Stimulated activated CD8-positive, alpha-beta memory T cell treated with anti-CD3 and anti-CD28 coated beads, Interleukin-4, amount 100 ng/mL, for 1 hour (primary cell): ENCODE measurements at places on chromosomes 3 and 15.

DNA sequence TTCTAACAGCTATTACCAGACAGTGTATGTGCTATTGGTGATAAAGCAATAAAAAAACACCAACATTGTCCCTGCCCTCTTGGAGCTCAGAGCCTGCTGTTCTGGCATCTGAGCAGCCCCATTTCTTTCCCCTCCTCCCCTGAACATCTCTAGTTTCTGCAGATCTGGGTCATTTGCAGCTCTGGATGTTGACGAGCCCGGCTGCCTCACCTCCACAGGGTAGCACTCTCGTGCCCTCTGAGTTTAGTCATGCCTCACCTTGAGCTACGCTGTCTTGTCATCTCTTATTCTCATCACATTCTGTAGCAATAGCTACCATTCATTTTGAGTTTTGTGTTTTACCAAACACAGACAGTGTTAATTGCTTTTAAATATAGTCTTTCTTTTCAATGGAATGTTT, 30.0 kb upstream of the GPR171 start:
- DNase-seq: no peak

- DNase-seq: no peak
Observed at GRCh38 chr3:4722103-4722502, 229.0 kb downstream of the ITPR1 start.

DNA sequence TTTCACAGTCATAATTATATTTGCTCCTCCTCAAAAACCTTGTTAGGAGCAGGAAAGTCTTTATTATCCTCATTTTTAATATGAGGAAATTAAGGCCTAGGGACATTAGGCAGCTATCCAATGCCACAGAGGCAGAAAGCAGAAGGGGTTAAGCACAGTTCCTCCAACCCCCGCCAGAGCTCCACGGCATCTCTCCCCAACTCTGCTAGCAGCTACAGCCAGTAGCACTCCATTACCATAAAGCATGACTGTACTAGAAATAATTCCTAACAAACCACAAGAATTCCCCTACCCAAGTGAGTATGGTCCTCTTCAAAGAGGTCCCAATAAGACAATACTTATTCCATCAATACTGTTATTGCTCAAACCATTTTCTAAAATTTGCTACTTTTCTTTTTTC, 9.8 kb downstream of the HEG1 start:
- DNase-seq: no peak

DNA sequence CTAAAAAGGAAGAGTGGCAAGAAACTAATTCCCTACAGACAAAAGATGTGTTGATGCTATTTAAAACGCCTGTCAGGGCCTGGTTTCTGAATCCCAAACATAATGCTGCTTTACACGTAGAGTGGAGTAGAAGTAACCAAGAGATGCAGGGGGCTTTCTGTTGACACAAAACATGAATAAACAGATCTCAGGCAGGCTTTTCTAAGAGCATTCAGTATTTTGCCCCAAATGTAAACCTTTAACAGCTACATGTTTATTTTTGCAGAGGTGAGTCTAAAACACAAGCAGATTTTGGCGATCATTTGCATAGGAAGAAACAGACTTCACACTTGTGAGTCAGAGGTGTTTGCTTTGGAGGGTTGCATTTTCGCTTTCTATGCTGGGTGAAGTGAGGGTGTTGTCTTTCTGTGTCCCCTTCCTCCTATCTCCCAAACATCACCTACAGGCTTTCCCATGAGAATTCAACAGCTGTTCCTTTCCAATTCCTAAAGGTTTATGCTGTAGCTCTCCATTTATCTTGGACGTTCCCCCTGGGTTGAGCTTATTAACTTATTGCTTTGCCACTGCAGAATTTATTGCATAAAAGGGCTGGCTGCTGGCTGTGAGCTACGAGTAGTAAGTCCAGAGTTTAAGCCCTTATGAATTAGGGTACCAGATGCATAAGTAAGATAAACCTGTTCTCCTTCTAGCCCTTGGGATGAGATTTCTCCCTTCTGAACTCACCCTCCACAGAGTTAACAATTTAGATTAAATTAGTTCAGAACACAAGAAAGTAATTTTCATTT, 156.7 kb downstream of the DIPK2A start:
- no peak for DNase-seq

GRCh38 chr3:108488631-108489030, 21.8 kb downstream of the MYH15 start:
- DNase-seq: no peak

GRCh38 chr15:56806148-56806536, 72.8 kb upstream of the ZNF280D start:
- no peak for DNase-seq

- DNase-seq: no peak
Observed at GRCh38 chr3:126023390-126023789, 54.4 kb downstream of the ROPN1B start.

DNA sequence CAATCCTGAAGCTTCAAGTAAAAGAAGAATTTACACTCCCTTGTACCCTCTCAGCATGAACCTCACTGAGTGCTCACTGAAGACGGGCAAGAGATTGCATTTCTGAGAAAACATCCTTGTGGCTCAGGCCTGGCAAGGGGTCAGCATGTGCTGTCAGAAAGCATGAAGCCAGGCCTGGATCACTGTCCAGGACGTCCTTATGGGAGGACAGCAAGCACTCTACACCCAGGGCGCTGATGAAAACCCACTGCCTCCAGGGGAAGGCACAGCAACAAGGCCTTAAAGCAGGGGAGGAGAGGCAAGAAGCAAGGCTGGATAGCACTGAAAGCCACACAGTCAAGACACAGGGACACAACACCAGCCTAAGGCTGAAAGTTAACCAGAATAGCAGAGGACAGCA, 315.4 kb downstream of the OCA2 start:
- no peak for DNase-seq

GRCh38 chr3:132785292-132785691, 63.1 kb upstream of the NPHP3 start:
- DNase-seq: no peak

DNA sequence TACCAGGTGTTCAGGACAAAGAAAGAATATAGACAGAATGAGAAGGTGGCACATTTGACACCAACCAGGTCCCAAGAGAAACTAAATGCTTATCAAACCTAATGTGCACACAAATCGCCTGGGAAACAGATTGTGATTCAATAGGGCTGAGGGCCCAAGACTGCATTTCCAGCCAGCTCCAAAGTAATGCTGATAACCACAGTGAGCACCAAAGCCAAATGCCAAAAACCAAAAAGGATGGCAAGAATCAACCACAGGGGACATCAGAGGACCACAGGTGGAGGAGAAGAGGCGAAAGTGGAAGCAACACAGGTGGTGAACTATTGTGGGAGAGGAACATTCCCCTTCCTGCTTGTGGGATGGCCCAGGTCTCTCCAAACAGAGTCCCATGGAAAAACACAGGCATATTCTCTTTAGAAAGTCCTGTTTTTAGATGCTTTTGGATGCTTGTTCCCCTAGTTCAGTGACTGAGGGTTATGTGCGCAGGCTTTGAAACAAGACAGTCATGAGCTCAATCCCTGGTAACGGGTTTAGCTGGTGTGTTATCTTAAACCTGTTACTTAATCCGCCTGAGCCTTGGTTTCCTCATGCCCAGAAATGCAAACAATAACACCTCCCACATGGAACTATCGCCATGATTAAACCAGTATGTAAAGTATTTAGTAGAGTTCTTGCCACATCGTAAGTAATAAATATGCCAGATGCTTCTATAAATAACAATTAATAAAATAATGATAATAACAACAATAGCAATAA, 241.7 kb downstream of the ATP8B4 start:
- DNase-seq: no peak

DNA sequence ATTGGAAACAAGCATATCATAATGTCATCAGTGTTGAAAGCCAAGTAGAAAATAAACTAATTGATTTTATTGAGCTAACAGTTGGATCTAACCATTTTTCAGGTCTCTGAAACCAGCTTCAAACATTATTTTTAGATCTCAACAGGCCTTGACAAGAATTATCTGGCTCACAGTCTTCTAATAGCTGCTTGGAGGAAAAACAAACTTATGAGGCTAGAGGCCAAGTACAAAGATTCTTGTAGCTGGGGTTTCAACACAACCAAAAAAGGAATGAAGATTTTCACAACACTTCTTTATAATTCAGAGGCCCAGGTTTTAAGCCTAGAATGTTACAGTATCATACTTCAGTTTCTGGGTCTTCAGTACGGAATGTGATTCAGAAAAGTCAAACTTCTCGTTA, 3.7 kb downstream of the SETMAR start:
- no peak for DNase-seq

DNA sequence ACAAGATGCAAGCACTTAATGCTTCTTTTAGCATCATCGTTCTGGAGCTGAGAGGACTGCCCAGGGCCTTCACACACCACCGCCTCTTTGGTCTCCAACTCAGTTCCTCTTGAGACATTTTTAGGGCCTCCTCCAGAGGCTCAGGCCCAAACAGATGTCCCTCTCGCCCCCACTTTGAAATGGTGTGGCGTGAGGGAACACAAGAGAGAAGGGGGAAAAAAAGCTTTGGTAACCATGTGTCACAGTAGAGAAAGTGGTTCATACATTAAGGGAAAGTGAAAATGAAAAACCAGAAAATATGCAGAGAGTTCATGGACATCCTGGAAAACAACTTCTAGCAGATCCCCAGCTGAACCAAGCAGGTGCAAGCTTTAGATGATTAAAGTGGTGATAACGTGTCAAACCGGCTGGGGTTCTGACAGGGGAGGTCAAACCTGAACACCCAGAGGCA, 33.1 kb upstream of the FOXP1 start:
- no peak for DNase-seq

DNA sequence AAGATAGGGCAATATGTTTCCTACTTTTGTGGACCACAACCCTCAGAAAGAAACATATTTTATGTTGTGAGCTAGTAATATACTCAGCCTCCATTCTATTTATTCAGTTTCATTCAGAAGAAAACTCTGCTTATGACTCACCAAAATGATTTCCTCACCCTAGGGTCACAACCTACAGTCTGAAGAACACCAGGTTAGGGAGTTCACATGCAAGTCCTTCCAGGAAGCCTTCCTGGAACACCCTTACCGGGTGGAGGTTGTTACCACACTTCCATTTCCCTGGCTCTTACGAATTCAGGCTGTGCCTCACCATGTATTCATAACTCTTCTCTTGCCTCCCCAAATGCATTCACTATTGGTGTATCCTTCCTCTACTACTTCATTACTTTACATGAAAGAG, 228.0 kb upstream of the ADAMTS9 start:
- DNase-seq: no peak

DNA sequence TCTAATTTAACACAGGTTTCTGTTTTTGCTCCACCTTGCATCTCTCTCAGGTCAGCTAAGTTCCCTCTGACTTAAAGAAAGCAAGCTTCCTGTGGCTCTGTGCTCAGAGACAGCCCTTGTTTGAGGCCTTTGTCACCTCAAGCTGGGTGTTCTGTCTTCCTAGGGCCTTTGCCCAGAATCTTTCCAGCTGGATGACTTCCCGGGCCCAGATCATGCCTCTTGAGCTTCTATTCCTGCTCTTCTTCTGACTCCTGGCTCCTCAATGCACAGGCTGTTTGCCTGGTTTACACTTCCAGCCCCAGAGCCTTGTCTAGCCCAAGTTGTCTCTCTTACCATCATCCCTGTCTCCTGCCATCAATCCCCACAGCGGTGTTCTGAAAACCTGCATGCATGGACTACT, 300.6 kb downstream of the VPS13C start:
- no peak for DNase-seq

DNA sequence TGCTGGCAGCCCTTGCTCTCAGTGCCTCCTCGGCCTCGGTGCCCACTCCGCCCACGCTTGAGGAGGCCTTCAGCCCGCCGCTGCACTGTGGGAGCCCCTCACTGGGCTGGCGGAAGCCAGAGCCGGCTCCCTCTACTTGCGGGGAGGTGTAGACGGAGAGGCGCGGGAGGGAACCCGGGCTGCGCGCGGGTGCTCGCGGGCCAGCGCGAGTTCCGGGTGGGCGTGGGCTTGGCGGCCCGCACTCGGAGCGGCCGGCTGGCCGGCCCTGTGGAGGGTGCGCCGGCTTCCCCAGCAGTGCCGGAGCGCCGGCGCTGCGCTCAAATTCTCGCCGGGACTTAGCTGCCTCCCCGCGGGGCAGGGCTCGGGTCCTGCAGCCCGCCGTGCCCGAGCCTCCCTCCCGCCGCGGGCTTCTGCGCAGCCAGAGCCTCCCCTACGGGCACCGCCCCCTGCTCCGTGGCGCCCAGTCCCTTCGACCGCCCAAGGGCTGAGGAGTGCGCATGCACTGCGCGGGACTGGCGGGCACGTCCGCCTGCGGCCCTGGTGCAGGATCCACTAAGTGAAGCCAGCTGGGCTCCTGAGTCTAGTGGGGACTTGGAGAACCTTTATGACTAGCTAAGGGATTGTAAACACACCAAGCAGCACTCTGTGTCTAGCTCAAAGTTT, 231.5 kb downstream of the EFHB start:
- DNase-seq: no peak

- DNase-seq: no peak
Observed at GRCh38 chr3:138314751-138315150, 14.9 kb downstream of the NME9 start.

DNA sequence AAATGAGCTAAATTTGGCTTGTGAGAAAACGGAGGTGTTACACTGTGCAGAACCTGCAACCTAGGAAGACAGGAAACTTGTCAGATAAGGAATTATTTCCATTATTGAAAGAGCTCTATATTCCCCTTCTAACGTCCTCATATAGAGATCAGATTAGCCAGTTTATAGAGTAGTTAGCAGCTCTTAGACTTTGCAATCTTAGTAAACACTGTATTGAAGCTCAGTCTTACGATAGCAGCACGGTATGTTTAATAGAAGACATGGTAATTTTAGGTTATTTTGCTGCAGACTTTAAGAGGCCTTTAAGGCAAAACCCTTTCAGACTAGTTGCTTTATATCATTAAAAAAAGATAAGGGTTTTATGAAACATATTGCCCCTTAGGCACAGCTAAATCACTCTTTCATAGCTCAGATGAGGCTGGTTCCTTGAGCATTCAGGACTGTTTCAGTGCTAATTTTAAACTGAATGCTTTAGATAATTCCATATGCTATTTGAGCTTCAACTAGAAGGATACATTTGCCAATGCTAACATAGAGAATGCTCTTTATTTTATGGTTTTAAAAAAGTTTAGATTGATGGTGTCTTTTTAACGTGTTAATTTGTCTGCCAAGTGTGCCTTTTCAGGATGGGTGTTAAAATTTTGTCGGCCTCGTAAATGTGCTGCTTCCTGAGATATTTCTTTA, 234.3 kb downstream of the PYDC2 start:
- DNase-seq: no peak

DNA sequence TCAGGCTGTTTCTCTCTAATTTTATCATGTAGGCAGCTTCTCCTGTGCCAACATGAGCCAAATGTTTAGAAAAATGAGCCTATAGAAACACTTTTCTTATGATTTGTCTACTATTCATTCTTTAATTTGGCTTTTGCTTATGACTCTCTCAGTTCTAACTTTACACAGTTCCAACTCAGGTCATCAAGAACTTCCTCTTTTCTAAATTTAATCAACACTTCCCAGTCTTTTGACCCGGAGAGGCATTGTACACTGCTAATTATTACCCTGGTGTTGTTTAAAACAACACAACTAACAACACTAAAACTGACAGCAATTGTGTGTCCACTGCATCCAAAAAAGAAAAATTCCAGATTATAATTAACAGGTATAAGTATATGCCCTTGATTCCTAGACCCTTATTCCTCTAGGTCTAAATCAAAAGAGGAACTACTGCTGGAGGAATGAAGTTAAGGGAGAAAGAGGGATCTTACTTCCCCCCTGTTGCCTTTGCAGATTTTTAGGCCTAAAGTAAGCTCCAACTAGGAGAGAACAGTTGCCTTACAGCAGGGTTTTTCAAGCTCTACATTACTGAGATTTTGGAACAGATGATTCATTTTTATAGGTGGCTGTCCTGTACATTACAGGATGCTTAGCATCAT, 332.2 kb upstream of the GOLIM4 start:
- DNase-seq: no peak

GRCh38 chr15:74624020-74624602, 8.5 kb downstream of the CLK3 start:
- DNase-seq: no peak

GRCh38 chr15:81285461-81285860, 38.5 kb downstream of the STARD5 start:
- no peak for DNase-seq
